Forelimb muscle (tissue), 1 donor: ENCODE measurements at places on chromosomes 6 and 20.

- DNase-seq: no peak
Measured at GRCh38 chr20:13494019-13494418, 144.7 kb downstream of the TASP1 start.

GRCh38 chr6:6080975-6081374 lies 74.2 kb upstream of the NRN1 start:
- no peak for DNase-seq

DNA sequence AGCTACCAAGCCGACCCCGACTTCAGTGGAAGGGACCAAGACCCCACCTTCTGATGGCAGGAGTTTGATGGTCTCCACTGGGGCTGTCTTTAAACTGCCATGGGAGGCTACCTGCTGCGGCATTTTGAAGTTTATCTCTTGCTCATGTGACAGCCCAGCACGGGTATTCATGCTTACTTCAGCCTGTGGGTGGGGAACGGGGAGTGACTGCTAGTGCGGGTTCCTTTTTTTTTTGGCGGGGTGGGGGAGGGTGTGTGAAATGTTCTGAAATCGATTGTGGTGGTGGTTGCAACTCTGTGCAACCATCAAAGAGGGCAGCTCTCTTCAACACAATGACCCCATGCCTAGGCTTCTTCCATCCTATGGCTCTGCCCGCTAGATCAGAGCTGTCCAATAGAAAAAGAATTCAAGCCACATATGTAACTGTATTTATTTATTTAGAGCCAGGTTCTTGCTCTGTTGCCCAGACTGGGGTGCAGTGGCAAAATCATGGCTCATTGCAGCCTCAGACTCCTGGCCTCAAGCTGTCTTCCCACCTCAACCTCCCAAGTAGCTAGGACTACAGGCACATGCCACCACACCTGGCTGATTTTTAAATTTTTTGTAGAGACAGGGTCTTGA lies 53.7 kb downstream of the PPP1R16B start:
- DNase-seq: no peak

GRCh38 chr20:21739161-21739560 lies 33.7 kb downstream of the PAX1 start:
- DNase-seq: no peak

DNA sequence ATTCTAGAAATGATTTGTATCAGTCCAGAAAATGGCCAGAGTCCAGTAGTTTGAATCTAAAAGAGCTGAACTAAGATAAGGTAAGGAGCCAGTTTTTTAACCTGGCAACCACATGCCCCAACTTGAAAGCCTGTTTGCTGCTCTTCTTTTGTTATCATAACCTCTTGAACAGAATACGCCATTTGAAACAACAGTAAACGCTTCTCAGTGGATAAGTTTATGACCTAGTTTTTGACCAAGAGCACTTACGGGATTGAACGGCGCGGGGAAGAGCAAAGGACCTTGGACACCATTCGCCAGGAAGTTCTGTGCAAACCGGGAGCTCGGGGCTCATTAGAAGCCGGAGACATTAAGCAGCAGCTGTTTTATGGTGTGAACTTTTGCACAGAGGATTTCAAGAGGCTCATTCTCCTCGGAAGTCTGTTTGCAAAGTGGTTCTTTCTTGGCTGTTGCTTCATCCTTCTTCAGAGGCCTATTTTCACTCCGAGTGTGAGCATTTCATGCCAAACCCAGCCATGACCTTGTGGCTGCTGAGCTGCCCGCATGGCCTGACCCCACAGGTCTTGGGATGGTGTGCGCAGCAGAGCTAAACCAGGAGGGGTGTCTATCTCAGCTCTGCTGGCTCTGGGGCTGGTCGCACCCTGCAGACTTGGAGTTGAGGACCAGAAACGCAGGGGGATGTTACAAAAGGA lies 215.1 kb downstream of the SOX4 start:
- DNase-seq: no peak

- no peak for DNase-seq
Measured at GRCh38 chr6:167129562-167129961, 6.7 kb downstream of the CCR6 start.

GRCh38 chr6:107330168-107330567 lies 129.2 kb downstream of the PDSS2 start:
- DNase-seq: no peak

GRCh38 chr6:18388271-18388670 lies 1.1 kb downstream of the RNF144B start:
- DNase-seq: no peak

GRCh38 chr6:12051861-12052368 lies 39.8 kb downstream of the HIVEP1 start:
- no peak for DNase-seq

DNA sequence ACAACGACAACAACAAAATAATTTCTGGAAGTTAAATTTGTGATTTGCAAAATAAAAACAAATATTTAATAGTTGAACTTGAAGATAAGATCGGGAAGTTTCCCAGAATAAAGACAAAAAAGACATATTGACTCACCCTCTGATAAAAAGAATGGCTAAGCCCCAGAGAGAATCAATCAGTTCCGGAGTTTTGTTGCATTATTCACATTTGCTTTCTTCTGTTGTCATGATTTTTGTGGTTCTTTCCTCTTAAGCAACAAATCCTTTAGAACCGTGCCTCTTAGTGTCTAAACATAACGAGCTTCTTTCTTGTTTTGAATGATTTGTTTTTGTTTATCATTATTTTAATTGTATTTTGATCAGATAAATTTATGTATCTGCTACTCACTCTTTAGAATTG lies 337.7 kb upstream of the PRND start:
- DNase-seq: no peak
